H1 (cell line): ENCODE measurements at places on chromosomes 2 and 18.
A peak's percentile ranks its signal among the peaks of the same experiment; 100 is the strongest.

GRCh38 chr2:98634406-98635092 is 26.2 kb downstream of the UNC50 start:
- no peak overlapping the region for H3K27ac ChIP-seq
- peak; percentile 17 for DNase-seq
- no peak overlapping the region for H3K4me3 ChIP-seq
- H3K36me3 ChIP-seq: no peaks in the 10 kb centered on the region
- peaks cover 7% of the 10 kb centered on the region for H3K4me1 ChIP-seq

GRCh38 chr2:32108111-32108510 is 44.8 kb downstream of the SPAST start:
- H3K36me3 ChIP-seq: peaks cover 18% of the 10 kb centered on the region
- no peaks in the 10 kb centered on the region for H3K27me3 ChIP-seq
- H3K27ac ChIP-seq: no peak overlapping the region
- H3K4me1 ChIP-seq: no peaks in the 10 kb centered on the region
- DNase-seq: no peak

DNA sequence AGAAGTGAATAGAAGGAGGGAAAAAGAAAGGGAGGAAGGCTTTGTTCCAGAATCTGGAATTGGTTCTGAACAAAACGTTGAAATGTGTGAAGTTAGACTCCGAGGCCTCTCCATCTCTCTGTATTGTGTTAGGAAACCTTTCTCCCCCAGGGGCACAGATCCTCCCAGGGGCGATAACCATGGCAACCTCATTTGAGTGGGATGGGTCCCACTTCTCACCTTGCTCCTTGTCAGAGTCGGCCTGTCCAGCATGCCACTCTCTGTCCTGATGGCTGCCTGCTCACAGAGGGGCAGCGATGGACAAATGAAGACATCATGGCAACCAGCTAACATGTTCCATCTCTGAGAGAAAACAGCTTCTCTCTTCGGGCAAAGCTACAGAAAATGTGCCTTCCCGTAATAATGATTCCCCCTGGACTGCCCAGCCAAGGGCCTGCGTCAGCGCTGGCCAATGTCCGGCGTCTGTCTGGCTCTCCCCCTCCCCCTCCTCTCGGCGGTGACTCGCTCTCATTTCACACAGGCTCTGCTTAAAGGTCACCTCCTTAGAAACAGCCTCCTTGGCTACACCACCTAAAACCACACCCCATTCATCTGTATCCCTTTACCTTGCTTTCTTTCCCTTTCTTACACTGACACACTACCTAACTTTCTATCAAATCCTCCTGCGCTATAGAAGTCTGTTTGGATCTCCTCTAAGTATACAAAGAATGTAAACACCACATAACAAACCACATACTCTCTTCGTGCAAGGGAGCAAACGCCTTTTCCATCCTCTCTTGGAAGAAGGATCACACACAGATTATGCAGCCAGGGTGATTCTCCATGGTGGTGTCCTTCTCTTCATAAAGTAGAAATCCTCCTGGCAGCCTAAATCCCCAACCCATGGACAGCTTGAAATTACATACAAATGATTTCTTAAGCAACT is 32.1 kb upstream of the TTC39C start:
- H3K36me3 ChIP-seq: no peaks in the 10 kb centered on the region
- no peak overlapping the region for H3K4me3 ChIP-seq
- peaks cover 5% of the 10 kb centered on the region for H3K4me1 ChIP-seq
- no peak overlapping the region for H3K27ac ChIP-seq
- no peaks in the 10 kb centered on the region for H3K27me3 ChIP-seq
- no peak for DNase-seq

- peaks cover 7% of the 10 kb centered on the region for H3K4me1 ChIP-seq
- H3K27ac ChIP-seq: no peak overlapping the region
- no peak for DNase-seq
- H3K27me3 ChIP-seq: no peaks in the 10 kb centered on the region
- no peaks in the 10 kb centered on the region for H3K36me3 ChIP-seq
Observed at GRCh38 chr2:160419776-160420505, 73.7 kb downstream of the RBMS1 start.

GRCh38 chr2:88885679-88886416 is 194.4 kb downstream of the RPIA start:
- no peaks in the 10 kb centered on the region for H3K36me3 ChIP-seq
- DNase-seq: no peak
- H3K4me3 ChIP-seq: no peak overlapping the region
- H3K4me1 ChIP-seq: no peaks in the 10 kb centered on the region

GRCh38 chr2:46786228-46786627 is 129.4 kb downstream of the MCFD2 start:
- H3K36me3 ChIP-seq: no peaks in the 10 kb centered on the region
- no peaks in the 10 kb centered on the region for H3K27me3 ChIP-seq
- H3K27ac ChIP-seq: no peak overlapping the region
- no peak for DNase-seq
- H3K4me3 ChIP-seq: no peak overlapping the region
- H3K4me1 ChIP-seq: no peaks in the 10 kb centered on the region

- no peak overlapping the region for H3K4me3 ChIP-seq
- no peak overlapping the region for H3K27ac ChIP-seq
- peaks cover 6% of the 10 kb centered on the region for H3K4me1 ChIP-seq
- no peaks in the 10 kb centered on the region for H3K27me3 ChIP-seq
- DNase-seq: no peak
Observed at GRCh38 chr18:10318691-10318970, 135.8 kb upstream of the APCDD1 start.

DNA sequence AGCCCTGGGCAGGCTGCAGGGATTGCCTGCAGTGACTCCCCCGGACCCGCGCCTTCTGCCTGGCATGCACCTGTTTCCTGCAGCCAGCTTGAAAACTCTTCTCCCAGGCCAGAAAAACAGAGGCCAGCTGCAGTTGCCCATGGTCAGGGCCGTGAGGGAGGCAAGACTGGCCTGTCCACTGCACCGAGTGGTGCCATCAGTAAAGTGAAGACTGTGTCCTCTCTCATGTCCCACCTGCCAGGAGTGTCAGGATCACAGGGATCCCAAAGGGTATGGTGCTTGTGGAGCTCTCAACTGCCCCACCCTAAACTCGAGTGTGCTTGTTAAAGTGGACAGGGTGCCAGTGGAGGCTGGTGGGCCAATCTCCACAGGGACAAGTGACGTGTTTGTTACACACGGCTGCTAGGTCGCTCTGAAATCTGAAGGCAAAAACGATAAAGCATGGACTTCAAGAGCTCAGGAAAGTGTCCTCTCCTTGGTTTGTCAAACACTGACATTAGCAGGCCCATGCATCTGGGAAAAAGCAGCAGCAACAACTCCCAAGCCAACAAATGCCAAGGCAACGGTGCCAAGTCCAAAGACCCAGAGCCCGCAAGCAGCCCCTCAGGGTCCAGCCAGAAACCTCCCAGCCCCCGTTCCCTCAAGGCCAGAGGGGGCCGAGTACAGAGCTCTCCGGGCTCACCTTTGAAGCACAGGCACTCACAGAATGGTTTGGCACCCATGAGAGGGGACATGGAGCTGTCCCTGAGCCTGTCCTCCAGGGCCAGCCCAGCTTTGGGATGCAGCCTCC is 213.2 kb downstream of the HDAC4 start:
- no peaks in the 10 kb centered on the region for H3K4me1 ChIP-seq
- no peaks in the 10 kb centered on the region for H3K27me3 ChIP-seq
- DNase-seq: no peak

DNA sequence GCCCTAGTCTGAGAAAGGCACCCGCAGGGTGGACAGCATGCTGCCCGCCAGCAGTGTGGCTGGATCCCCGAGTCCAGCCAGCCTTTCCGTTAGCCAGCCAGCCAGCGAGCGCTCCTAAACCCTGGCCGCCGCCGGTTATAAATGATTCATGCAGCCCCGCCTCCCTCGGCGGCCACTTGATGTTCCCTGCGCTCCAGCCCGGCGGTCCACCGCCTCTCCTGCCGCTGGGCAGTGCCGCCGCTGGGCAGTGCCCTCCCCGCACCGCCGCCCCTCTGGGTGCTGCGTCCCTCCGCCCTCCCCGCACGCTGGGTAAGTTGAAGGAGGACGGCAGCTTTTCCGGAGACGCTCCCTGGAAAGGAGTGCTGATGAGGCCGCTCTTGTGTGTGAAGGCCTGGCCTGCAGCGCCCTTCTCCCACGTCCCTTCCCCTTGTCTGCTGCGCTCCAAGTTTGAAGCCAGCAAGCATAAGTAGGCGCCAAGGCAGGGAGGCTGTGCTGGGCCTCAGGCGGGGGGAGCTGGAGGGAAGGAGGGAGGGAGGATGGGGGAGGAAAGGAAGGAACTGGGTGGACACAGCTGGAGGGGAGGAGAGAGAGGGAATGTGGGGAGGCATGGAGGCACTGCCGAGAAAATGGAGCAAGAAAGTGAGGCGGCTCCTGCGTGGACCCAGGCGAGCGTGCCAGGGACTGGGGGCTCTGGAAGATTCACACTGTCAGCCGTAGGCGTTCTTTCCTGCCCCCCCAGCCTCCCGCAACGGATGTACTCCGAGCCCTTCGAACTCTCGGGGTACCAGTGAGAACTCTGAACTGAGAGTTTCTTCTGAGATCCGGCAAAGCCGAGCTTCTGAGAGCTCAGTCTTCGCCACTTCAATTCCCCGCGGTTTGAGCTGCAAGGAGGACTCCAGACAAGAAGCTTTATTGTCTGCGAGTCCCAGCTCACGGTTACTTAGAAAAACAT is 131.9 kb downstream of the GLI2 start:
- DNase-seq: peak; percentile 78
- H3K27me3 ChIP-seq: peaks cover 4% of the 10 kb centered on the region; the same call in 1 of the 2 replicates
- no peak overlapping the region for H3K27ac ChIP-seq
- peak overlapping the region; percentile 6; the same call in 1 of the 2 replicates for H3K4me3 ChIP-seq

- H3K36me3 ChIP-seq: no peaks in the 10 kb centered on the region
- DNase-seq: no peak
- H3K4me3 ChIP-seq: no peak overlapping the region
- no peaks in the 10 kb centered on the region for H3K27me3 ChIP-seq
Observed at GRCh38 chr2:43142921-43143438, 83.4 kb downstream of the ZFP36L2 start.

- peaks cover 2% of the 10 kb centered on the region for H3K36me3 ChIP-seq
- H3K27me3 ChIP-seq: no peaks in the 10 kb centered on the region
- no peaks in the 10 kb centered on the region for H3K4me1 ChIP-seq
- DNase-seq: no peak
- H3K27ac ChIP-seq: no peak overlapping the region
Observed at GRCh38 chr2:74462786-74463105, 2.4 kb downstream of the MOGS start.

GRCh38 chr2:30622452-30622851 is 175.4 kb downstream of the LCLAT1 start:
- H3K36me3 ChIP-seq: no peaks in the 10 kb centered on the region
- no peak overlapping the region for H3K4me3 ChIP-seq
- H3K27me3 ChIP-seq: no peaks in the 10 kb centered on the region
- no peak overlapping the region for H3K27ac ChIP-seq

DNA sequence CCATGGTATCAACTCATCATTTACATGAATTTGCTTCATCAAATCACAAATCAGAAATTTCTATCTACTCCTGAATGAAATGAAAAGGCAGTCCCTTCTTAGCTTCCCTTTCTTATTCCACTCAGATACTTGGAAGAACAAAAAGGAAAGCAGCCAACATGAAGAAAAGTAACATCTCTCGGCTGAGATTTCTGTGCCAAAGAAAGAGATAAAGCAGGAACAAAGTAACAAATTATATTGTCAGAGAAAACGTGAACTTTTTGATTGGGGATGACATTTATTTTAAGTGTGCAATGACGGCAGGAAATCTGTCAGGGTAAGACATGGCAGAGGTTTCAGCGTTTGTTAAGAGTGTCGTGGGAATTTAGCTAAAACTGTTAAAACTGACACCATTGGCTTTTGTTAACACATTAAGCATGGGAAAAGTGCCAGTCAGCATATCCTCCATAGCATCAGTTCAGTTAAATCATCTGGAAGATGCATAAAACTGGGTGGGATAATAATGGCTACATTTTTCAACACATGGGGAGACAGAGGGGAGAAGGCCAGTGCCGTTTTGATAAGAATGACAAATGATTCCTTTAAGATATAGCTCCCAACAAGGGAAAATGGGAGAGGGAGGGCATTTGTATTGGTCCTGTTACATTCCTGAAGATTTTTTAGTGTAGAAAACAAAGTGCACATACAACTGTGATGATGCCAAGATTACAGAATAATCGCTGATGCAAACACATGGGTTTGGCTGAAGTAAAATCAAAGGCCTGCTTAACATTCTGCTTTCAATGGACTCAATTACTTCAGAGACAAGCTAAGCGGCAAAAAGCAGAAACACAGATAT is 211.6 kb downstream of the ZNF521 start:
- DNase-seq: no peak
- peaks cover 2% of the 10 kb centered on the region; the same call in 1 of the 2 replicates for H3K4me1 ChIP-seq
- no peak overlapping the region for H3K27ac ChIP-seq
- no peaks in the 10 kb centered on the region for H3K36me3 ChIP-seq
- no peaks in the 10 kb centered on the region for H3K27me3 ChIP-seq

- H3K27me3 ChIP-seq: no peaks in the 10 kb centered on the region
- no peak overlapping the region for H3K27ac ChIP-seq
- H3K36me3 ChIP-seq: no peaks in the 10 kb centered on the region
- H3K4me3 ChIP-seq: no peak overlapping the region
- H3K4me1 ChIP-seq: peaks cover 42% of the 10 kb centered on the region
- peak; percentile 40 for DNase-seq
Observed at GRCh38 chr18:58223717-58224424, 179.8 kb downstream of the NEDD4L start.

DNA sequence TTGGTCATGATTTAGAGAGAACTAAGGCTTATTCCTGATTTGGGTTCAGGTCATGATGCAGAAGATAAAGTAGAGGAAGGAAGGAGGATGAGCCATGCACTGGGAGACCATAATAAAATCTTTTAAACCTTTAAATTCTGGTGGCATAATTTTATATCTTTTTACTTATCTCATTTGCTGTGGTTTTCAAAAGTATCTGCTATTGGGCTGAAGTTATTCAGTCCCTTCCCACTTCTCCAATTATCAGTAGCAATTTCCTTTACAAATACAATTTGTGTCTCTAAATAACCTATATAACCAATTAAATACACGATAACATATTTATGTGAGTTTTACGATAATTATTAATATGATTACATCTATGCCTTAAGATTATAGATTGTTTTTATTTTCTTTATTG is 194.8 kb upstream of the SLC8A1 start:
- H3K4me3 ChIP-seq: no peak overlapping the region
- no peak for DNase-seq
- no peak overlapping the region for H3K27ac ChIP-seq
- no peaks in the 10 kb centered on the region for H3K27me3 ChIP-seq

DNA sequence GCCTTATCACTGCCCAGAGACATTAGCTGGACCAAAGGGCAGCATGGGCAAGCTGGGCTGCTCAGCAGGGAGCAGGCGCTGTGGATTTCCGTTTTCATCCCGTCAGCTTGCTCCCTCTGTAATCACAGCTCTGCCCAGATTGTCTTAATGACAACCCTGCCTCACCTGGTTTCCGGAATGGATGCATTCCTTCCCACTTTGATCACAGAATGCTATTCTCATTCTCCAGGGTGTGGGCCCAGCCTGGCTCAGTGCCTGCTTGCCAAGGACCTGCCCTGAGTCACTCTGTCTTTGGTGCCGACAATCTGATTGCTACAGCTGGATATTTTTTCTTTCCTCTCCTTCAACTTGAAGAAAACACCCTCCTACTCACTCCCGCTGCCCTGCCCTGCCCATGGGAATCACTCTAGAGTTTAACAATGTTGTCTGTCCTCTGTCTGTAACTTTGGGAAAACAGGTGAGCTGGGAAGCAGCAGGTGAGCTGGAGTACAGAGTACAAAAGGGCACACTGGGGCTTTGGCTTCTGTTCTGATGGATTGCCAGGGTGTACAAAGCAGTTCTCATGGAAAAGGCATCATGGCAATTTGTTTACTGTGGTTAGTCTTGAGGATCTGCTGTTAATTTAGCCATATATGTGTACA is 27.2 kb upstream of the FAM136A start:
- no peak overlapping the region for H3K27ac ChIP-seq
- H3K36me3 ChIP-seq: no peaks in the 10 kb centered on the region
- no peaks in the 10 kb centered on the region; the same call in 1 of the 2 replicates for H3K27me3 ChIP-seq
- no peaks in the 10 kb centered on the region for H3K4me1 ChIP-seq

GRCh38 chr18:7304061-7304370 is 73.1 kb downstream of the LRRC30 start:
- H3K4me1 ChIP-seq: no peaks in the 10 kb centered on the region
- H3K27me3 ChIP-seq: no peaks in the 10 kb centered on the region
- no peak overlapping the region for H3K27ac ChIP-seq
- DNase-seq: no peak
